Gastroesophageal sphincter (tissue), 4 donors: ENCODE measurements at places on chromosomes 7 and 10.

DNA sequence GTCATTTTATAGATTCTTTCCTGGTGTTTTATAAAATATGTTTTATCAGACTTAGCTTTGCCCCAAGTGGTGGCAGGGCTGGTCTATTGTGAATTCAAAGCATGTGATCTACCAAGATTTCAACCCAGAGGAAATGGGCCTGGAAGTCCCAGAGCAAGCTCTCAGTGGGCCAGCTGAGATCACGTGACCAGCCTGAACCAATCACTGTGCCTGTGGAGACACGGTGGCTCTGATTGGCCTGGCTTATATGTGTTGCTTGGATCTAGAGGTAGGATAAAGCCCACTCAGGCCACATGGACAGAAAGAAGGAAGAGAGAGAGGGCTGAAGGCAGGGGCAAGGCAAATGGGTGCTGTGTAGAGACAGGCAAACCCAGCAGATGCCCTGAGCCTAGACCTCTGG is 65.5 kb upstream of the GATA3 start:
- no peaks in the 10 kb centered on the region for H3K4me1 ChIP-seq
- H3K36me3 ChIP-seq = no peaks in the 10 kb centered on the region
- H3K4me3 ChIP-seq = no peak overlapping the region
- no peaks in the 10 kb centered on the region for H3K27me3 ChIP-seq
- no peak overlapping the region for H3K27ac ChIP-seq

DNA sequence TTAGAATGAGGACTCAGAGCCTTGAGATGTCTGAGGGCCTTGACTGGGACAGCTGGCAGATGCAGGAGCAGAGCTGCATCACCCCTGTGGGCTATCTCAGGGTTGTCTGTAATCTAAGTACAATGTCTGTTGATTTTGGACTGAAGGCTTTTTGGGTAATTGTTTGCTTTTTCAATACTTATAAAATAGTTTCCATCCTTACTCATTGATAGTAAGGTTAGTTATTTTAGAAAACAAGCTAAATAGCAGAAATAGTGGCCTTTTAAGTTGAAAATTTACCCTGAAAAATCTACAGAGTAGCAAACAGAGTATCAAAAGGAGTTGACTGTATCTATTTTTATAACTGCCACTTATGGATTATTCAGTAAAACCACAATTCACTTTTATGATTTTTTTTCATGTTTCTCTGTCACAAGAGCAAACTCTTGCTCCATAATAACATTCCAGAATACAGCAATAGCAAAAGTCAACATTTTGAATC is 179.7 kb downstream of the CFTR start:
- H3K27me3 ChIP-seq = no peaks in the 10 kb centered on the region
- H3K4me1 ChIP-seq = no peaks in the 10 kb centered on the region
- no peak for ATAC-seq
- no peak overlapping the region for H3K27ac ChIP-seq
- H3K4me3 ChIP-seq = no peak overlapping the region
- H3K36me3 ChIP-seq = no peaks in the 10 kb centered on the region

GRCh38 chr10:1403508-1404322 is 333.6 kb downstream of the ADARB2 start:
- H3K27me3 ChIP-seq = peaks cover 60% of the 10 kb centered on the region
- no peak overlapping the region for H3K4me3 ChIP-seq
- H3K36me3 ChIP-seq = no peaks in the 10 kb centered on the region
- H3K27ac ChIP-seq = no peak overlapping the region

GRCh38 chr10:103958996-103959395 is 7.9 kb upstream of the SLK start:
- no peaks in the 10 kb centered on the region for H3K4me1 ChIP-seq
- no peak for ATAC-seq
- no peak overlapping the region for H3K4me3 ChIP-seq
- H3K36me3 ChIP-seq = no peaks in the 10 kb centered on the region
- H3K27ac ChIP-seq = no peak overlapping the region
- H3K27me3 ChIP-seq = no peaks in the 10 kb centered on the region

- ATAC-seq = no peak
- no peaks in the 10 kb centered on the region for H3K4me1 ChIP-seq
- no peak overlapping the region for H3K4me3 ChIP-seq
- no peaks in the 10 kb centered on the region for H3K36me3 ChIP-seq
- no peak overlapping the region for H3K27ac ChIP-seq
These were observed 161.8 kb upstream of the CACNA2D1 start for GRCh38 chr7:82605247-82605864.
